Mucosa of gallbladder (tissue), 1 donor: ENCODE measurements at places on chromosomes 12 and 14.

GRCh38 chr12:89721291-89721987 lies 12.8 kb upstream of the ATP2B1 start:
- no peak for DNase-seq

DNA sequence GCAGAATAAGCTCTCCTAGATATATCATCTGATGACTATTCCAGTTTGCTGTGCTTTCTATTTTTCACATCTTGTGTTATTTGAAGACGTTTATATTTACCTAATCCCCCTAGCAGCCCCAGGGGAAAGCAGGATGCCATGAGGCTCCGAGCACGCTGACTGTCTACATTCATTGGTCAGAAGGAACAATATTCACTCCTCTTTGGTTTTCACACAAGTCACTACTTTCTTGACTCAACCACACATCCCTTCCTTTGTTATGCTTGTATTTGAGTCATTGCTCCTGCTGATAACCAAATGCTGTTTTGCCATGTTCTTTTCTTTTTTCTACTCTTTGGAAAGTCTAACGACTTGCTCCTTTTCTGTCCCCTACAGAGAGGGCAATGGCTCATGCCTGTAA lies 86.5 kb upstream of the SLC38A2 start:
- no peak for DNase-seq

DNA sequence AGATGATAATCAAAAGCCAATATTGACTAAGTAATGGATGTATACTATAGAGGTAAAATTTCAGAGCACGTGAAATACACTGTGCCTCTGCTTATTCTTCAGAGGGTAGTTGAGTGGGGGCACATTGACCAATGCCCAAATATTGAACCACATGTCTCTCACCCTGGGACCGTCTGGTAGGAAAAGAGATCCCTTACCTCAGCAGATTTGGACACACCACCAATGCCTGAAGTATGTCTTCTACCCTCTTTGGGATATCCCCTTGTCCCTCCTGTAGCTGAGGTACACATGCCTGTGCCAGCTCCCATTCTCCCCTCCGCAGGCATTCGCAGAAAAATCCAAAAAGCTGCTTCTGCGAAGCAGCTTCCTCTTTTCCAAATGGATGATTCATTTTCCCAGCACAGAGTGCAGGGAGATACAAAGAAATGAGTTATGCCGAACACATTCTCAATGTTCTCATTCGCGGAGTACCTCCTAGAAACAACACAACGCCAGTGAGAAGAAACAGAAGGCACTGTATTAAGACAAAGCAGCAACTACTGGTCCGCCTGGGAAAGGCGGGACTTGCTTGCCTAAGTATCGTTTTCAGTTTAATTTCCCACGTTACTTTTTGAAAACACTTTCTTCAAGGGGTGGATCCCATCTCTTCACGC lies 691 bp downstream of the ZFYVE26 start:
- no peak for DNase-seq

DNA sequence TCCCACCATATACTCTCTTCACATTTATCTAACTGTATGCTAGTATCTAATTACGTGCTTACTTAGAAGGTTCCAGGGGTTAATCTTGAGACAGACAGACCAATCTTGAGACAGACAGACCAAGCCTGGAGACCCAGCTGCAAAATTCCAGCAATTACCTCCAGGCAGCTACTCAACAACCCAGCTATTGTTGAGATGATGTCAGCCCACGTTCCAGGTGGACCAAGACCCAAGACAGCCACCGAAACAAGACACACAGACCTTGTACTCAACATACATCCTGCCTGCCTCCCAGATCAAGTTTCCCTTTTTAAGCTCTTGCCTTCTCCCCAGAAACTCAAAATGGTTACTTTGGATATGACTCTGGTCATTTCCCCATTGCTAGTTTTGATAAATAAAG lies 64.9 kb upstream of the VASH1 start:
- no peak for DNase-seq

DNA sequence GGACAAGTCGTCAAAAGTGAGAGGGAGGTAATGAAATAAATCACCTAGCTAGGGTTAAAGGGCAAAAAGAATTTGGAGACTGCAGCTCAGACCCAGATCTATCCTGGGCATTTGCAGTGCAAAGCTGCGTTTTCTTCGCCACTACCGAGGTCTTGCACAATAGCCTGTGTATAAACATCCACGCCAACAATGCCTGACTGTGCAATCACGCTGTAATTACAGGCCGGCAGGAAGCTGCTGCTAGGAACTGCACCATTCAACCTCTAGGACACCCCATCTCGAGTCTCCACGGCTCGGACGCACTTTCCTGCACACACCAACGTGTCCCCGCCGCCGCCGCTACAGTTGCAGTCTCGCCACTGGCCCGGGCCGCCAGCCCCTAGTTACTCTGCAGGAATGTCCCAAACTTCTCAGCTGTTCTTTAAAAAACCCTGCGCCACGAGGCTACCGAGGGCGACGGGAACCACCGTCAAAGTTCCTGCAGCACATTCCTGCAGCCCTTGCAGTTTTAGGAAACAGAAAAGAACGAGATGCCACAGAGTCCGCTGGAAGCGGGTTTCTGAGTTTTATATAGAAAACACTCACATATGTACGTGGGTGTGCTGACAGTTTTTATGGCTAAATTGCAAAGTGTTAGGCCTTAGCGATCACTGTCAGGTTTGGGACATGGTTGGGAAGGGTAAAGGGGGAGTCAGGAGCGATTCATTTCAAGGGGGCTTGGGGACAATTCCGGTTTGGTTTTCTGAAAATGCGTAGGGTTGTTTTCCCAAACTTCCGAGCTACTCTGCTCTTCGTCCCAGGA lies 65.6 kb upstream of the PTGR2 start:
- peak; percentile 76 for DNase-seq

DNA sequence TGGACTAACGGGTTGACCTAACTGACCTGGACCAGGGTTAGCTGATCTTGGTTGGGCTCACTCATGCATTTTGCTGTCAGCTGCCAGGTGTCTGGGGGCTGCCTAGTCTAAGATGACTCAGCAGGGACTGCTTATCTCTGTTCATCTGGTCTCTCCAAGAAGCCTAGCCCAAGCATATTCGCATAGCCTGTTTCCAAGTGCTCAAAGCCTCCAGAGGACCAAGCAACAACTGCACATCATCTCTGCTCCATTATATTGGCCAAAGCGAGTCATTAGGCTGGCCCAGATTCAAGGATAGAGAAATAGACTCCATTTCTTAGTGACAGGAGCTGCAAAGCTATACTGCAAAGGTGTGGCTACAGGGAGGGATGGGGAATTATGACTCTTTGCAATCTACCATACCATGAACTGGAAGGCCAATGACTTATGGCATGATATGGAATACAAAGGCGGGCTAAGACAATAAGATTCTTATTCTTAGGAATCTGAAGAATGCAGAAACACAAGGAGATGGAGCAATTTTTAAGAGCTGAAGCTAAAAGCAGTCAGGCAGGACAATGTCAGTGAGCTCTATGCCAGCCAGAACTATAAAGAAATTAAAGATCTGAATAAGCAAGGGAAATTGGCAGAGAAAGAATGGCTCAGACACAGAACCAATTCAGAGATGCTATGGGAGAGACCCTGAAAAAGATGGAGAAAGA lies 194.6 kb upstream of the FSCB start:
- DNase-seq = no peak

GRCh38 chr12:93108985-93109384 lies 179.9 kb upstream of the EEA1 start:
- DNase-seq = no peak

DNA sequence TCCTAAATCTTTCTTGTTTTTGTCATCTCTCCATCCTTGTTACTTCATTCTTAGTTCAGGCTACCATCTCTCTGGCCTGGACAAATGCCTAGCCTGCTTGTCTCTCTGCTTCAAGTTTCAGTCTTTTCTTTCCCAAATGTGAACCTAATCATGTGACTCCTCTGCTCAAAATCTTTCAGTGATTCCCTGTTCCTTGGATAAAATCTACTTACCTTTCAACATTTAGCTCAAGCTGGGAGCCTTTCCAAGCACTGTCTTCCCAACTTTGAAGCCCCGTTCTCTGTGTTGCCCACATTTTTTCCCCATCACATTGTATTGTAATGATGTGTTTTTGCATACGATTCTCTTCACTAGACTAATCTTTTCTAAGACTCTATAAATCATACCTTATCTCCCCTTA lies 24.7 kb downstream of the SLC7A8 start:
- DNase-seq = no peak

DNA sequence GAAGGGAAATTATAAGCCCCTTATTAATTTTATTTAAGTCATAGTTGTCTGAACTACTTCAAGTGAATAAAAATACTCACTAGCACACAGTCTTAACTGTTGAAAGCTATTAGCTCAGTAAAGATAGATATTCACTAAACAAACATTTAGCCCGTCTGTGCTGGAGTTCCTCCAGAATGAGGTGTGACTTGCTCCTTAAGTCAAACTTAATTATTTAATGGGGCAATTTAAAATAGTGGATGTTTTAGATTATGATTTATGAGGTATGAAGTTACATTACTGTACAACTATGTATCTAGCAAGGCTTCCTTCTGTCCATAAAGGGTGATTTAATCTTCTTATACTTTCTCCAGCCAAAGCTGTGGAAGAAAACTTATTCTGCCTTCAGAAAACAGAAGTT lies 414.0 kb upstream of the FLRT2 start:
- no peak for DNase-seq

GRCh38 chr12:1706632-1706980 lies 15.7 kb downstream of the ADIPOR2 start:
- DNase-seq = no peak

DNA sequence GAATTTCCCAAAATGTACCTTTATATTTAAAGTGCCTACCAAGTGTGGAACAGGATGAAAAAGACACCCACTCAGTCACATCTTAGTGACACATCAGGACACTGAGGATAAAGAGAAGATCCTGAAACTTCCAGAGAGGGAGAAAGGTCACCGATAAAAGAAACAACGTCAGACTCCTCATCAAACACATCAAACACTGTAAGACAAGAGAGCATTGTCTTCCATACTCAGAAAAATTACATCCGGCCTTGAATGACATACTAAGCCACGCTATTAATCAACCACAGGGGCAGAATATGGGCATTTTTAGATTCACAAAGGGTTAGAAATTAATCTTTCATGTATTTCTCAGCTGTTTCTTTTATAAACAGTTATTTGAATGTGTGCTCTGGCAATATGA lies 490.3 kb downstream of the APAF1 start:
- no peak for DNase-seq

DNA sequence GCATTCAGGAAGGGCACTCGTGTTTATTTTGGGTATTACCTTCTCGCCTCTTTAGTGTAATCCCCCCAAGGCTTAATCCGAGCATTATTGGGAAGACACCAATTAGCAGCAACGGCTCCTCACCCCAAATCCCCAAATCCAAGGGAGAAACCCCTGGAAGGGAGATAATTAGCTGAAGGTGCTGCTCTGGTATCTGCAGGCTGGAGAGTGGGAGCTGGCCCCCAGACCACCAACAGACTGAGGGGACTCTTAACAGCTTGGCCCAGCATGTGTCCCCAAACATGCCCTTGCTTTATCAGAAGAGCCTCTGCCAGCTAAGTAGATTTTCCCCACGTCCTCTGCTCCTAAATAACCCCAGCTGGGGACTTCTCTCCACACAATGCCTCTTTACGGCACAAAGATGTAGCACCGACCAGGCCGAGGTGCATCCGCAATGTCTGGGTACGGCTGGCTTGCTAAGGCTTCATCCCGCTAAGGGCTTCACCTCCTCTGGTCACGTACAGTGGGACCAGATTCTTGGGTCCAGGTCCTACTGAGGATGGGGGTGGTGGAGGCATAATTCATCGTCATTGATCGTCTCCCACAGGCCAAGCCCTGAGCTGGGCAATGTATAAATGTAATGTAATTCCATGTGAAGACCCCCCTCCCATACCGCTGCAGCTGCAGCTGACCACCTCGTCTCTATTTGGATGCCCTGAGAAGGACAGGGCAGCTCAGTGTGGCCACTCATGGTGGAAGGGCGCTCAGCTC lies 123.7 kb upstream of the GSC start:
- DNase-seq = no peak

DNA sequence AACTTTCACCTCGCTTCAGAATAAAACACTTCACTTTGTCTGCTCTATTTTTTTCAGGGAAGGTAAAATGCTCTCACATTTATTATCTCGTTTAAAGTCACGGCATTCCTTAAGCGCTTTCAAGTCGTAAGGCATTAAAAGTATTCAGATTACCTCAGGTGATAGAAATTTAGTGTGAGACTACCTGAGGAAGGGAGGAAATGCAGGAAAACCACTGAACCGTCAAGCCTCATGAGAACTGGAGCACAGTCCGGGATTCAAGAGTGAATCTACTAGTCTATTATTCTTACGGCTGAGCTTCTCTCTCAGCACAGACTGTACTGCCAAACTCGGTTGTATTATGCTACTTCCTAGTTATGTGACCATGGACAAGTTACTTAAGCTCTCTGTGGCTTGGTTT lies 8.3 kb upstream of the PPFIBP1 start:
- DNase-seq = no peak

GRCh38 chr12:111297703-111298426 lies 71.0 kb downstream of the PHETA1 start:
- DNase-seq = no peak

DNA sequence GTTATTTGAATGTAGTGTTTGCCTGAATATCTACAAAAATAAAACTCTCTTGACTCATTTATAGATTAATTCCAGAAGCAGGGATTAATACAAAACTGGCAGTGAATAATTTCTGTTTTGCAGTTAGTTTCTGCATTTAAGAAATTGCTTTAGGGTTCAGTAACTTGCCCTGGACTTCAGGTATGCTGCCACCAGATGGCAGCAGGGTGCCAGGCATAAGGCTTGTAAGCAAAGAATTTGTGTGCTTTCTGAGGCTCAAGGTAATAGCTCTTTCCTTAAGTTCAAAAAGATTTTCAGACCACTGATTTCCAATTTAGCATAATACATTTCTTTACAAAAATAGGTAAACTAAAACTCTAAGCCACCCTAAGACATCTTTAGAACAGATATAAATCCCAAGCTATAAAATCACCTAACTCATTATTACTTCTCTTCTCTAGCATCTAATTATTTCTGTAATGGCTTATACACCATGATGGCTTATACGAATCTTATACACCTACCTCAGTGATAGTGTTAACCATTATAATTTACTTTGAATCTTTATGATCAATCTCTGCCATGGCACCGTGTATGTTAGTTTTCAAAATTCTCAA lies 398.3 kb downstream of the APAF1 start:
- peak; percentile 60 for DNase-seq

GRCh38 chr12:65122703-65123102 lies 1.6 kb upstream of the WIF1 start:
- no peak for DNase-seq

- no peak for DNase-seq
These were observed 51.0 kb downstream of the SPTLC2 start for GRCh38 chr14:77565289-77565993.

- no peak for DNase-seq
These were observed 142.3 kb upstream of the TMPO start for GRCh38 chr12:98373025-98373554.
